Pons (tissue), 1 donor: ENCODE measurements at places on chromosomes 13 and 19.

GRCh38 chr19:38250428-38250820 lies 5.8 kb downstream of the PPP1R14A start:
- DNase-seq = no peak

- no peak for DNase-seq
These were observed 13.1 kb downstream of the GRAMD1A start for GRCh38 chr19:35013041-35013819.

- DNase-seq = no peak
These were observed 15.8 kb downstream of the MICOS13 start for GRCh38 chr19:5664515-5664914.

- no peak for DNase-seq
These were observed 86.2 kb upstream of the MBNL2 start for GRCh38 chr13:97135883-97136282.

GRCh38 chr19:30222428-30222873 lies 149.7 kb upstream of the ZNF536 start:
- DNase-seq = no peak

DNA sequence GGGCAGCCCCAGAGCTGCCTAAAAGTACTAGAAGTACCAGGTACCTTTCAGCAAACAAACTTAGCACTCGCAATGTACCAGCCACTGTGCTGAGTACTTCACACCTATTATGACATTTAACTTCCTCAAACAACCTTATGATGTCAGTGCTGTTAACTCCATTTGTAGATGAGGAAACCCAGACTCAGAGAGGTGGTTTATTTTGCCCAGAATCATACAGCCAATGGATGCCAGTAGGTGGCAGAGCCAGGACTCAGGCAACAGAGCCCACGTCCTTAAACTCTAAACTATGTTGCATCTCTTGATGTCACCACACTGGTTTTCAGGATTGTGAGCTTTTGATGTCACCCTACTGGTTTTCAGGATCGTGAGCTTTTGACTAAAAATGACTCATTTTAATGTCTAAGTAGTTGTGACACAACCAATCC lies 78.9 kb downstream of the FLT1 start:
- DNase-seq = no peak
